ENCODE measurements at places on chromosomes 1 and 21.

- no peak for DNase-seq
These were observed 79.0 kb upstream of the CAPZB start for GRCh38 chr1:19564366-19564765.

DNA sequence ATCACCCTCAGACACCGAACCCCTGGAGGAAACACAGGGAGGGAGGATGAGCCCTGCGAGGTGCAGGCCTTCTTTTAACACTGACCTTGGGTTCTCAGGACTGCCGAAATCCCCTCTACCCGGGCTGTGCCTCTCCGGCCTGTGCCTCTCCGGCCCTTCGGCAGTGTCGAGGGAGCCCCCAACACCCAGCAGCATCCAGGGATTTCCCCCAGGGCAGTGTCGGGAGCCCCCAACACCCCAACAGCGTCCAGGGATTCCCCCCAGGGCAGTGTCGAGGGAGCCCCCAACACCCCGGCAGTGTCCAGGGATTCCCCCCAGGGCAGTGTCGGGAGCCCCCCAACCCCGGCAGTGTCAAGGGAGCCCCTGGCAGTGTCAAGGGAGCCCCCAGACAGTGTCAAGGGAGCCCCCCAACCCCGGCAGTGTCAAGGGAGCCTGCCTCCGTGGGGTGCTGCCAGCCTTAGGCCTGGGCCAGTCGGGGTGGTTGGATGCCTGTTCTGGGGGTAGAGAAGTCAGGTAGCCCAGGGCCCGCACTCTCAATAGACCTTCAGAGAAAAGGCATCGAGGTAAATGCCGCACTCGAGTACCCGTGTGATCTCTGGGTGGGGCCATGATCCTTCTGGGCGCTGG is 57.5 kb downstream of the PRKCZ start:
- no peak for DNase-seq

- DNase-seq: no peak
These were observed 195.7 kb upstream of the RAB4A start for GRCh38 chr1:229075217-229075616.

GRCh38 chr1:173868266-173869020 is at the start of gene ZBTB37:
TSS of gene ZBTB37 (plus strand) at chr1:173868380. CDS start at chr1:173870226, 1,846 bp downstream.
- DNase-seq: no peak

DNA sequence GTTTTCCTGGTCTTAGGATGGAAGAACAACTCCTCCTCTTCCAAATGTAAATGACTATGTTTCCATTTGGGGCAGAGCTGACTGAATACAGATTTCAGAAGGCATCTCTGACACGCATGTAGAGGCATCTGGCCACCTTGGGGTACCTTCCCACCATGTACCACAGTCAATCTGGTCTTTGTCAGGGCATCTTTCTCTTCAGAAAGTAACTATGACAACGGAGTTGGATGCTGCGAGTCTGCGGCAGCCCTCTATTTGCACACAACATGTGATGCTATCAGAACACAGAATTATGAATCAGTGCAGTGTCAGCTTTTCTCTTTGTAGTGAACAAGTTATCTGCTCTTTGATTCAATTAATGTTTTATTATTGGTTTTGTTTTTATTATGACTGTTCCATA is 94.7 kb downstream of the TSEN15 start:
- no peak for DNase-seq

GRCh38 chr1:115251856-115252255 is 86.2 kb downstream of the NGF start:
- no peak for DNase-seq

- DNase-seq: no peak
These were observed 70.6 kb upstream of the GCLM start for GRCh38 chr1:93979718-93980319.

DNA sequence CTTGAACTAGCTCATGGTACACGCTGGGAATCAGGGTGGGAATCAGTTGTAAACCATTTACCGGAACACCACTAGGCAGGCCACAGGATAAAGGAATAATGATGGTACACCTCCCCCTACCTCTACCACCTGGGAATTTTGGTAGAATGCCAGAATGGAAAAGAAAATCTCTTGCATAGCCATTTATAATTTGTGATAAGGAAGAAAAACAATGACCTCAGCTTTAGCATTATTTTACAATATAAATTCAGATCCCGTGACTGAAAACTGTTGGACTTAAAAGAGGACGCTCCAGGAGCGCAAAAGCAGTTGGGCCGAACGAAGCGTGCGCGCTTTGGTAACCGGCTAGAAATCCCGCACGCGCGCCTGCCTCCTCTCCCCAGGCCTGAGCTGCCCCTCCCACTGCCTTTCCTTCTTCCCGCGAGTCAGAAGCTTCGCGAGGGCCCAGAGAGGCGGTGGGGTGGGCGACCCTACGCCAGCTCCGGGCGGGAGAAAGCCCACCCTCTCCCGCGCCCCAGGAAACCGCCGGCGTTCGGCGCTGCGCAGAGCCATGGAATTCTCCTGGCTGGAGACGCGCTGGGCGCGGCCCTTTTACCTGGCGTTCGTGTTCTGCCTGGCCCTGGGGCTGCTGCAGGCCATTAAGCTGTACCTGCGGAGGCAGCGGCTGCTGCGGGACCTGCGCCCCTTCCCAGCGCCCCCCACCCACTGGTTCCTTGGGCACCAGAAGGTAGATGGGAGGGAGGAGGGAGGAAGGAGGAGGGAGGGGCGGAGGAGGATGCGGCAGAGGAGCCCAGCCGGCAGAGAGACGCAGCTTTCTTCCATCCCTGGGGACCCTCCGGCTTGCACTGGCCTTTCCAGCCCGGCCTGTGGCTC is at the start of gene CYP4X1:
CYP4X1 (plus strand) TSS at position 402 of the 873 bp plus-strand sequence; CDS start at position 551, 149 bp downstream.
- no peak for DNase-seq

DNA sequence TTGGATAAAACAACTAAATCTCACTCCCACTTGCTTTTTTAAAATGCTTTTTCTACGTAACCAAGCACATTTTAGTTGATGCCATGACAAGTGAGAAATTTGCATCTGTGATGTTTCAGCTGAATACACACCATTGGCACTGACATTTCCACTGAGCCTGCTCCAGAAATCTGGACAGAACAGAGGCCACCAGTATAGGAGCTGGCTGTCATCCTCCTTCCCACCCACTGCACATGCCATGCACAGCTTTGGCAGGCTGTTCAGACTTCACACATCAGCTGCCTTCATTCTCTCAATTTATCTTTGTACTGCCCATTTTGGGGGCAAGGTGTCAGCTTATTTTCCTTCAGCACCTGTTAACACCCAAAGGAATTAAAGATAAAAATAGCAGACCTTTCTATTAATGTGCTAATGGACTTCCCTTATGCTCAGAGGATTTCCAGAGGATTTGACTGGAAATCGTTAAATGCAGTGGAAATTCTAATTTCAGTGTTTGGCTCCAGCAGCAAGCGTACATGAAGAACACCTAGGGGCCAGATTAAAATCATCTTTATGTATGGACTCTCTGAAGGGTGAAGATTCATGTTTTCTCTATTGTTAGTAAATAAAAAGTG is 12.9 kb upstream of the PODN start:
- DNase-seq: no peak

DNA sequence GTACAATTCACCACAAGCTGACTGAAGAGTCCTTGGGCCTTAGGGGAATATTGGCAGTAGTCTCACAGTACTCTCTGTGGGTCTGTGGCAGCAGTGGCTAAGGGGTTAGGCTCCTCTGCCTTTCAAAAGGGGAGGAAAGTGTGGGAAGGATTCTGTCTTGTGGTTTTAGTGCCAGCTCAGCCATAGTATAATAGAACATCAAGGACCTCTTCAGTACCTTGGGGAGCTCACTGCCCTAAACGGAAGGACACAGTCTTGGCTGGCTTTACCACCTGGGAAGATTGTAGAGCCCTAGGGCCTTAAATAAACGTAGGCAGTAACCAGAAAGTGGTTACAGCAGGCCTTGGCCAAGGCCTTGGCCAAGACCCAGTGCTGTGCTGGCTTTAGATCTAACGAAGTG is 265.7 kb downstream of the COL11A1 start:
- no peak for DNase-seq

DNA sequence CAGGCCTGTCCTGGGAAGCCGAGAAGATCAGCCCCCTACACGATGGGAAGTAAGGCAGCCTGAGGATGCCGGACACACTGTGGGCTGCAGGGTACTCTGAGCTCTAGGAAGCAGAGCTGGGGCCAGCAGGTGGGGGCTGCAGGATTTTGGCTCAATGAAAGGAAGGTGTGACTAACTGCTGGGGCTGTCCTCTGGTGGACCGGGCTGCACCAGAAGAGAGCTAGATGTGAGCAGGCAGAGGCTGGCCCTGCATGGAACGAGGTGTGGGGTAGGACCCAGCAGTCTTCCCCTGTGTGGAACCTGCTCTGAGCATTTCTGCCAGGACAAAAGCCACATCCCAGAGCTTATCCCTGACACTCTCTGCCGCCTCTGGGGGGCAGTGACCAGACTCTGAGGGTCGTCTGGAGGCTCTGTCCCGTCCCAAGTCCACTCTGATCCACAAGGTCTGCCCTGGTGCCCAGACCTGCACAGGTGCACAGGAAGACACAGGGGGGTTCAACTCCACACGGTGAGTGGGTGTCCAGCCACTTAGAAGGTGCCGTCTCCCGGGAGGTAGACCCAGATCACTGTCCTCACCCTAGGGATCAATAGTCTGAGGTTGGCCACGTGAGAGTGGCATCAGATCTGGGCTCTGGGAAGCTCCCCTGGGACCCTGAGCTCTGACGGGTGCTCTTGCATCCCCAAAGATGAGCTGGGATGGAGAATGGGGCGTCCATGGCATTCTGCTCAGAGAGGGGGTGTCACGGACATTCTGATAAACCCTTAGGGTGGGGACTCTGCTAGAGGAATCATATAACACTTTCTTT is 187.6 kb upstream of the VAMP3 start:
- DNase-seq: no peak

GRCh38 chr1:112165375-112165774 is 175.9 kb upstream of the KCND3 start:
- no peak for DNase-seq

DNA sequence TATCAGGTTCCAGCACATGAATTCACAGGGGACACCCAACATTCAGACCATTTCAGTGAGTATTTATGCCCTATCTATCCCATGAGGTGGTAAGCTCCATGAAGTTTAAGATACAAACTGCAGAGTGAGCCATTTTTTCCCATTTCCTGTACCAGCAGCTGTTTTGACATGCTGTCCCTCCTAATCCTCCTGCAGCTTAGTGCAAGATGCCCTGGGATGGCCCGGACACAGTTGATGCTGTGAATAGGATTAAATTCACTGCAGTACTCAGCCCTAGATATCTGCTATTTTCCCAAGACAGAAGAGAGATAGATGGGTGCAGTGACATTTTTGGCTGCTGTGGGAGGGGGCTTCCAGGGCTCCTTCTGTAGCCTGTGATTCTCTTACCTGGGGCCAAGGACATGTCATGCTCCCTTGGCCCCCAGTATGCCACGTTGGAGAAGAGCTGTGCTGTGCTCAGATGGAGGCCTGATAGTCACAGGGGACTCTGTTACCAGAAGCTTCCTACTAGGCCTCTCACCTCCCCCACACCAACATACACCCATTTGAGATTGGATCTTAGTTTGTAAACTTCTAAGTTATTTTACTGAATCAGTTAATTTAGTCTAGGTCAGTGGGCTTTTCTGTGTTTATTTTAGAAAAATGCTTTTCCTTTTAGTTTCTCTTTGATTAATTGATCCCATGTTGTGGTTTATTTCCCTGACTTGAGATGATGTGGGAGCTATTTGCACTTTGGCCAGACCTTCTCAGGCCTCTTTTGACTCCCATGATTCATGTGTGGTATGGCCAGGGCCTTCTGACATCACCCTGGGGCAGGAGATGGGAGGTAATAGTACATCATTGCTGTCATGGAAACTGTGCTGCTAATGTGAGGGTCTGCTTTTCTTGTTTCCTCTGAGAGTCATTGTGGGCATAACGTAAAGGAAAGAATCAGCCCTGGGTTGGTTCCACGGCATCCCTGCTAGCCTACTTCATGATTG is 92.6 kb downstream of the ST3GAL3 start:
- no peak for DNase-seq

DNA sequence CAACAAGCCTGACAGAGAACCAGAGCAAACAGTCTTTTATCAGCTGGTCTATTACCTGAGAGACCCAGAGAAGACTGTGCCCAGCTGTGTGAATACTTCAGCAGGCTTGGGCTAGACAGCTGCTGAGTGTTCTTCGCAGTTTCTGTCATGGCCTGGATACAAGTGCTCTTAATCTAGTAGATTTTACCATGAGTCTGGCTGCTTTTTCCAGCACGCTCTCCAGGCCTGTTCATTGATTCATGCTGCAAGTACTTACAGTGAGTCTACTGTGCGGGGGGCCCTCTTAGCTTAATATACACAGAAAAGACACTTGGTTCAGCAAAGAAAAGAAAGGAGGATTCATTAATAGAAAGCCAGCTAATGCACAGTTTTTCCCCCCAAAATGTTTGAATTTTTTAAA is 48.5 kb downstream of the RGS7 start:
- no peak for DNase-seq

DNA sequence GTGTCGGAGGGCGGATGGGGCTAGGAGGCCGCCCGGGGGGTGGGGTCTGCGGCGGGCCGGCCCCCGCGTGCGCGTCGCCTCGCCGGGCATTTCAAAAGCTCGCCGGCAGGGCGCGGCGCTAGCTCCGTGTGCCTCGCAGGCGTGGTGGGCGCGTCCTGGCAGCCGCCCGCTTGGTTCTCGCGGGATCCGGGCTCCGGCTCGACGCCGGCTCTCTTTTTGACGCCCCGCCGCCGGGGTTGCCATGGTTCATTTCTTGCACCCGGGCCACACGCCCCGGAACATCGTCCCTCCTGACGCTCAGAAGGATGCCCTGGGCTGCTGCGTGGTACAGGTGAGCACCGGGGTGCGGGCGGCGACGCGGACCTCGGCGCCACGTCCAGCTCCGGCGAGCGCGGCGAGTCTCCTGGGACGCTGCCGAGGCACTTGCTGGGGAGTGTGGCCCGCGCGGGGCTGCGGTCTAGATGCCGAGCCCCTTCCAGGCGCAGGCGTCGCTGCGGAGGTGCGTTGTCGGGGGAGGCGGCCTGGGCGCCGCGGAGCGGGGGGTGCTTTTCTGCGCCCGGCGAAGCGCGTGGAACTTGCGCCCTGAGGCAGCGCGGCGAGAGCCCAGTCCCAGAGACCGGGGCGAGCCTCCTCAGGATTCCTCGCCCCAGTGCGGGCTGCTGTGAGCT is at the start of gene ZYG11A:
ZYG11A (plus strand) TSS at position 118 of the 668 bp plus-strand sequence; CDS start at position 242, 124 bp downstream.
- DNase-seq: peak; percentile 48

DNA sequence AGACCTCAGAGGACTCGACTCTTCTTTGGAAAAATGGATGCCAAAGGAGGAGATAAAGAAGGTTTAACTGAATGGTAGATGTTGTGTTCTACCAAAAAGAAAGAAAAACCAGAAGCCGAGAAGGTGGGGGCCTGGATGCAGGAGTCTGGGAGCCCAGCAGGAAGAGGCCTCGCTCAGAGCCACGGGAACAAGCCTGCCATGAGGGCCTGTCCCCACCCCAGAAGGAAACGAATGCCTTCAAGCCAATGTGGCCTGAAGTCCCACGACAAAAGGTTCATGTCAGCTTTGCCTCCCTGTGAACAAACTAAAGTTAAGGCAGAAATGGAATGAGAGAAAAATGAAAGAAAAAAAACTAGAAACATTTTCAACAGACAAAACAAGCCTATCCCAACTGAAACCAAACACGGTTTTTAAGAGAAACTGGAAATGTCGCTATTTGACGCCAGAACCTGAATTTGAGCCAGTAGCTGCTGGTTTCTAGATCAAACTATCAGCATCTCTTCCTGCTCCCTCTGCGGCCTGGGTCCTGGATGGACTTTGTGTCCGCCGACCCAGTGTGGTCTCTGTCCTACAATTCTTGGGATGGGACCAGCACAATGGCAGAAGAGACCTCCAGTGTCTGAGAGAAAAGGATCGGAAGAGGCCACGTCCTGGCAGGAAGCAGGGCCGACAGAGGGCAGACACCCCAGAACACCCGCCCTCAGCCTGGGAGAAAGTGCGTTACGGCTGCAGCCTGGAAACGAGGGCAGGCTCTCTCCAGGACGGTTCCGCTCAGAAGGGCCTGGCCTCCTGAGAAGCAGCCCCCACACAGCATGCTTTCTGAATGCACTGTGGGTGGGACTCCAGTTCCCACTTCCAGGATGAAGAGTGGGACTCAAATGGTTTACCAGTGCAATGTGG is 35.2 kb downstream of the SLC45A1 start:
- no peak for DNase-seq

Data from inflammatory macrophage (primary cell).